Suppressor macrophage treated with lipopolysaccharide for 1 hour (primary cell): ENCODE measurements at places on chromosomes 3 and 15.
A peak's percentile ranks its signal among the peaks of the same experiment; 100 is the strongest.

- DNase-seq, result no peak
These were observed 184.4 kb downstream of the RORA start for GRCh38 chr15:61044723-61045122.

GRCh38 chr3:130857336-130858026, 36.4 kb upstream of the ATP2C1 start:
- DNase-seq, result peak; percentile 94

DNA sequence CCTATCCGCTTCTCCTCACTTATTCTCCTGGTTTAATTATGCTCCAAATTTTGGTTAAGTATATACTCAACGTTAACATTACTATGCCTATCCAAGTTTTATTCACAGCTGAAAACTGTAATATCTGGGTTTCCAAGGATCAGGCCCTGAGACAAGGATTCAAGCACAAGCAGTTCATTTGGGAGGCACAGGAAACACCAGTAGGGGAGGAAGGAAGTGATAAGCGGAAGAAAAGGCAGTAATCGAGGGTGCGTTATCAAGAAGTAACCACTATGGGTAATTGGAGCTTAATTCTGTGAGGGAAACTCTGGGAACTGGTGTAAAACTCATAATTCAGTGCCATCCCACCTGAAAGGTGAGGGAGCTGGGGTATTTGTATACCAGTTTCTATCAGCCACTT, 120.3 kb downstream of the KCNAB1 start:
- peak; percentile 2 for DNase-seq

- no peak for DNase-seq
These were observed 296.5 kb downstream of the SLC9A9 start for GRCh38 chr3:143551761-143552160.

- peak; percentile 64 for DNase-seq
These were observed 131.7 kb downstream of the TNIK start for GRCh38 chr3:171328419-171329082.

DNA sequence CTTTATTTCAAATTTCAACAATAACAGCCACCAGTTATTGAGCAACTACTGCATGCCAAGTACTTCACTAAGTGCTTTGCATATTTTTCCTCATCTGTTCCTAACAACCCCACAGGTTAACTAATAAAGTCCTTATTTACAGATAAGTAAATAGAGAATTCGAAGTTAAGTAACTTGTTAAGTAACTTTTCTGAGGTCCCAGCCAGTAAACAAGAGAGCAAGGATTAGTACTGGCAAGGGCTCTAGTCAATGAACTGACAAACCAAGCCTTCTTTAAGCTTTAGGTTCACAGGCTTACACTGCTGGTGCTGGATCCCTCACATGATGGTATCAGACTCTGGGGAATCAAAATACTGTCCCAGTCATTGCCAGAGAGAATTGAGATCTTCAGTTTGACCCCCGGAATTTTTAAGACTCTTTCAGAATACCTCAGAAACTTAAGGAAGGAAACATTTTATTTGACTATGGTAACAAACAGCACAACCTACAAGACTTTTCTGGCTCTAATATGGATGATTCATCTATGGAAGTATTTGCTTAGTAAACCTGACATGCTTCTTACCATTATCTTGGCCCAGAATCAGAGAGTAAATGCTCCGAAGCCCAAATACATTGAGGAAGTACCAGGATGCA, 16.5 kb downstream of the EMC3 start:
- no peak for DNase-seq

DNA sequence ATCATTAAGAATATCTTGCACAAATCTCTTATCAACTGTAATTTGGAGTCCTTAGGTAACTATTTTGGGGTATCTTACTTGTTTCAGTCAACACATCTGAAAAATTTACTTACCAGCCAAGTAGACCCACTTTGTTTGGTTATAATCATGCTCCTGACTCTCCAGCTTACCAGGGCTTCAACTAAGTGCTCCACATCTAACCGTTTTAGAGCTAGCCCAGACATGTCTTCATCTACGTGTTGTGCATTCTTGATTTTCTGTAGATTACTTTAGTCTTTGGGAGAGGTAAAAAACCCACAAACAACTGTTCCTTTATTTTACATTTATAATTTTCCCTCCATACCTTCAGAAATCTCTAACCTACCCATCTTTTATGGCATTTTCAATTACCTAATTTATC, 17.2 kb downstream of the EAF2 start:
- no peak for DNase-seq

- DNase-seq, result no peak
These were observed 26.0 kb downstream of the SYNM start for GRCh38 chr15:99130765-99131440.

DNA sequence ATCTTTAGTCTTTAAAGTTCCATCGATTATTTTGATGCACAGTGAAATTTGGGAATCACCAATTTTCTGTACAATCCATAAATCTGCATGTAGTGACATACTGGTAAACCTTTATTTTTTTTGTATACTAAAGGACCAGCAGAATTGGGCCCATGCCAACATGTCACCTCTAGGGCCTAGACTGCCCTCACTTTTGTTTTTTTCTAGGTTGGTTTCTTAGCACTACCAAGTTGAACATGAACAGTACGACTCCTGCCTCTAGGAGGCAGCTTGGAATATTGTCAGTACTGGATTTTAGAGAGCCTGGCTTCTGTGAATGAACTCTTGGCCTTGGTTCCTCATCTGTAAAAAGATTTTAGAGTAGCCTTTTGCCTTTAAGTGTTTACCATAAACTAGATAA, 32.3 kb downstream of the NKIRAS1 start:
- peak; percentile 41 for DNase-seq

- DNase-seq, result no peak
These were observed 59.6 kb upstream of the GLCE start for GRCh38 chr15:69100821-69101220.

GRCh38 chr3:177479630-177480029, 282.3 kb upstream of the TBL1XR1 start:
- DNase-seq, result no peak

- DNase-seq, result peak; percentile 97
These were observed 5.5 kb upstream of the CFAP100 start for GRCh38 chr3:126389112-126389793.

- DNase-seq, result no peak
These were observed 40.4 kb downstream of the ACSBG1 start for GRCh38 chr15:78193731-78194567.

DNA sequence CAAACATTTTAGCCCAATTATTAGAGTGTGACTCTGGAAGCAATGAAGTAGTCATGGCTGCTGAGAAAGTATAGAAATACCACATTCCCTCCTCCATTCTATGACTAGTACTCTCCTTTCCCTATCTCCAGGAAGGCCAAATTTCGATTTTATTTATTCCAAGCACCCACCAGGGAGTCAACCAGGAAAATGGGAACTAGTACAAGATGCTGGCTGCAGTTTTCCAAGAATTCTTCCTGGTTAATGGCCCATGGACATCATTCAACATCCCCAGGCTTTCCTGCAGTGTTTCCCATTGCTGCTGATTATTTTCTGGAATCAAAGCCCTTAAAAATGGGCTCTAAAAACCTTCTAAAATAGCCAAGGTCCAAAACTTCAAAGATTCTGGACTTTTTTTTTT, 247.9 kb upstream of the STT3B start:
- no peak for DNase-seq

DNA sequence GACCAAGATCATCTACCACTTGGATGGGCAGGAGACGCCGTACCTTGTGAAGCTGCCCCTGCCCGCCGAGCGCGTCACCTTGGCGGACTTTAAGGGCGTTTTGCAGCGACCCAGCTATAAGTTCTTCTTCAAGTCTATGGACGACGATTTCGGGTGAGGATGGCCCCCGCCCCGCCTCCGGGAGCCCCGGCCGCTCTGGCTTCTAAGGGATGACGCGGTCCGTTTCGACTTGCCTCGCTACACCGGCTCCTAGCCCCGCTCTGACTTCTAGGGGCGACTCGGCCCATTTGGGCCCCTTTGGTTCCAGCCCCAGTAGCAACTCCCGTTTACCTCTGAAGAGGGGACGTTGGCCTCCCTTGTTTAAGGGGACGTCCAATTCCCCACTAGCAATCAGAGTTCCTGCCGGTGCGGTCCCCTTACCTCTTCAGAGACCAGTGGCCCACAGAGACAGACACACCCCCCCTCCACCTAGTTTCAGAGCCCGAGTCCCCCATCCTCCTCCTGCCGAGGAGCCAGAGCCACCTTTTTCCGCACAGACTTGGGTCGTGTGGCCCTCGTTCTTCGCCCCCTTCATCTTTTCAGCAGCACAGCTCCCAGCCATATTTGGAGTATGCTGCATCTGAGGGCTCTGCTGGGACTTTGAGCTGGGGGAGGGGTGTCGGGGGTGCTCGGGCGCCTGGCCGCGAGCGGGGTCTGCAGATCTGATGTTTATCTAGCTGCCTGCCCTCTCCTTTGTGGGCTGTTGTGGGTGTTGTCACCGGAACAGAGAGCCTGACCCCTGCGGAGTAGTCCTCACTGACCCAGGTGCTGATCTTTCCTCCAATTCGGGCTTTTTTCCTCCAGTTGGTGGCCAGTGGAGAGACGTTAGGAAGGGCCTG, 706 bp downstream of the DVL3 start:
- DNase-seq, result peak; percentile 73

GRCh38 chr3:72129501-72130094, 344.6 kb upstream of the PROK2 start:
- DNase-seq, result no peak

DNA sequence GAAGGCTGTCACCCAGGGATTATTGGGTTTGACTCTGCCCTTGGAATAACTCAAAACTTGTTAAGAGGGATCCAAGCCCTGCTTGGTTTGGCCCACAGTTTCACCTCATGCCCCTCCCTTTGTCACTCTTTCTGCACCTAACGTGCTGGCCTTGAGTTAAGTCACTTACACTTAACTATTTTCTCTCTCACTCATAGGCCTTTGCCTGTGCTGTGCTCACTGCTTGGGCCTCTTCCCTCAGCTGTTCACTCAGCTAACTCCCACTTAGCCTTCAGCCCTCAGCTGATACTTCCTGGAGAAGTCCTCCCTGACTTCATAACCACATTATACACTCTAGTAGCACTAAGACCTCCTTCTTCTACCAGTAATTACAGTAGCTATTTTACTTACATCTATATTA, 133.3 kb downstream of the CMSS1 start:
- no peak for DNase-seq

- no peak for DNase-seq
These were observed 3.1 kb downstream of the STAG1 start for GRCh38 chr3:136749091-136749490.
